ENCODE measurements at places on chromosomes 7 and 10.
A peak's percentile ranks its signal among the peaks of the same experiment; 100 is the strongest.

- no peak for DNase-seq
Measured at GRCh38 chr7:130113887-130114286, 43.6 kb downstream of the KLHDC10 start.

- DNase-seq, result no peak
Measured at GRCh38 chr10:66259836-66260235, 666.0 kb upstream of the LRRTM3 start.

GRCh38 chr7:139691253-139691781 is 86.5 kb downstream of the HIPK2 start:
- DNase-seq, result no peak

DNA sequence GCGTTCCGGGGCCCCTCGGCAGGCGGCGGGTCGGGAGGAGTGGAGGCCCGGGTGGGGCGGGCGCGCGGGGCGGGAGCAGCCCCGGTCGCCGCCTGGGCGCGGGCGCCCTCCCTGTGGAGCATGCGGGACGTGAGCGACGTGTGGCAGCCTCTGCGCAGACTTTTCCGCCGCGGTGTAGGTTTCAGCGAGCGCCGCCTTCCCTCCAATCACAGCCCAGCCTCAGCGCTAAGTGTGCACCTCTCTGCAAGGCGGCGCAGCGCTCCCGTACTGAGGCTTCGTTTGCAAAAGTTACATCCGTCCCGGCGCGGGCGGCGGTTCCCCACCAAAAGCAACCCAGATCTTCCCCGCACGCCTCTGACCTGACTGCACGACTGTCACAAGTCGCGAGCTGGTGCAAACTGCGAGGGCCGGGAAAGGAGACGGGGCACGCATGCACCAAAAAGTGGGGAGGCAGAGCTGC is 1.2 kb upstream of the PFKFB3 start:
- no peak for DNase-seq

- DNase-seq, result no peak
Measured at GRCh38 chr10:102555781-102556328, 52.1 kb downstream of the SUFU start.

GRCh38 chr7:99642027-99642426 is 25.3 kb downstream of the ZSCAN25 start:
- no peak for DNase-seq

DNA sequence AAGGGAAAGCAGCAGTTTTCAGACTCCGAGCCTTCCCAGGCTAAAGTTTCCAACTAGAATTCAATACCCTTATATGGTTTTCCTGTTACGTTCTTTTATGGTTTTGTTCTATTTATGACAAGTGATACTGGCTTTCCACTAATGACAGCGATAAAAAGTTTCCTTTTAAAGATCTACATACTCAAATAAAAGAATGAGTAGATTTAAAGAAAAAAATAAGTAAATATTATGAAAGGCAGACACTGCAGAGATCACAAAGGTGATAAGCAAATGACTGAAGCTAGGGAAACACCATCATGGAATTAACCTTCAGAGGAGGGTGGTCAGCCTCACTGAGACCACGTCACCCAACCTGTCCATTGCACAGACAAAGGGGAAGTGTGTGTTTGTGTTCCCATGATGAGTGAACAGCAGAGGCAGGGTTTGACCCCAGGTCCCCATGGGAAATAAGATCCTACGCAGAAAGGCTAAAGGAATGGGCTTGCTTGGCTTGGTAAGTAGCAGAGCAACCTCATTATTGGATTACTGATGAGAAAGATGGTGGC is 4.0 kb downstream of the VSIR start:
- no peak for DNase-seq

DNA sequence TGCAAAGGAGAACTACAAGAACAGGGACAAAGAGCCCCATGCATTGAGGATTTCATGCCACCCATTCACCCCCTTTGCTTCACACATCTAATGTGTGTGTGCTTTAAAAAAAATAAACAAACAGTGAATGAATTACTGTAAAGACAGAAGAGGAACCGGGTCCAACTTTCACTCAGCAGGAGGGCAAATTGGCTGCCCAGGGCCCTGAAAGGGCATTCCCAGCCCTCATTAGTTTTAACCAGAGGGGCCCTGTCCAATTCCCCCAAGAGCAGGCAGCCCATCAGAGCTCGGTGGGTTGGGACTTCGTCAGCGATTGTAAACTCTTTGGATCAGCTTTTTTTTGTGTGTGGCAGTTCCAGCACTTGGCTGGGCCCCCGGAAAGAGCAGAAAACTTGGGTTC is 73.6 kb upstream of the PDZD8 start:
- no peak for DNase-seq

GRCh38 chr10:24242562-24242961 is 33.6 kb downstream of the KIAA1217 start:
- no peak for DNase-seq

- no peak for DNase-seq
Measured at GRCh38 chr7:121954803-121955202, 81.8 kb downstream of the PTPRZ1 start.

DNA sequence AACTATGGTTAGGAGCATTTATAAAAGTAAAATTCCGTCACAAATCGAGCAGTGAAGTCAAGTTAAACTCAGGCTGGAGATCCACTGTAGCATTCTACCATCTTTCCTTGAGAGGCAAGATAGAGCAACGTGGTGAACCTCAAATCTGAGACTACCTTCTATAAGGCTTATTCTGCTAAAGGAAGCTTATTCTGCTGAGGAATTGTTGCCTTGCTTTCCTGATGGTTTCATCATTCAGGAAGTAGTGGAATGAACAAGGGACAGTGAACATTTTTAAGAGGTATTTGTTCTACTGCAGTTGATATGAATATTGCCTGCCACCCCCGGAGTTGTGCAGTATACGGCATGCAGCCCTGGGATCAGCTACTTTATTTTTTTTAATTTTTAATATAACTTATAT is 170.8 kb downstream of the VPS50 start:
- no peak for DNase-seq

DNA sequence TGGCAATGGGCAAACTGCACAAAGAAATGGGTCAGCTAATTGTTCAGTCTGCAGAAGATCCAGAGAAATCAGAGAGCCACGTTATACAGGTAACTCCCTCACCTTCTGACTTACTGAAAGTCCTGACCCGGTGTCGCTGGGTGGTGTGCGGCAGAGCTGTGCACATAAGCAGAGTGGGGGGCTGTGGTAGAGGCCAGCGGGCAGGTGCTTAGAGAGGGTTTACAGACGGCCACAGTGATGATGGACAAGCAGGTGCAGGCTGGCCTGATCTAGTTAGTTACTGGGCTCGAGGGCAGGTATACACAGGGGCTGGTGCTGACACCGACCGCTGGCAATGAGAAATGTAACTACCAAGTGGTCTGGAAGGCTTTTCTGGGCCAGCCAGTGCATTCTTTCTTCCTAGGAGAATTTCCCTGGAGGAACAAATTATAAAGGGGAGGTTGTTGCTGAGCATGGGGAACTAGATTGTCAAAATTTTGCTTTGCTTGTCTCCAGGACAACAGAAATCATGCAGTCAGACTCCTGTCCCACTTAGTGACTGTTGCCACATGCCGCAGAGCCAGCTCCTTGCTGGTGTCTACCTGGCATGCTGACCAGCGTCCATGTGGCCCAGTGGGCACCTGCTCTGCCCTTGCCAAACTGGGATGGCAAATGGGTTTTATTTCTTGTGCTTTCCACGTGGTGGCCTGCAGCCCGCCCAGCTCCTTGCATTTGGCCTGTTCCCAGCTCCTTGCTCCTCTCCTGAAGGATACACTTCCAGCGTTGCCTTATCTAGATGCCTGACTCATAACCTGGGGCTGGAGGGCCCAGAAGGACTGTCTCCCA is 28.8 kb downstream of the DENND10 start:
- DNase-seq, result no peak

DNA sequence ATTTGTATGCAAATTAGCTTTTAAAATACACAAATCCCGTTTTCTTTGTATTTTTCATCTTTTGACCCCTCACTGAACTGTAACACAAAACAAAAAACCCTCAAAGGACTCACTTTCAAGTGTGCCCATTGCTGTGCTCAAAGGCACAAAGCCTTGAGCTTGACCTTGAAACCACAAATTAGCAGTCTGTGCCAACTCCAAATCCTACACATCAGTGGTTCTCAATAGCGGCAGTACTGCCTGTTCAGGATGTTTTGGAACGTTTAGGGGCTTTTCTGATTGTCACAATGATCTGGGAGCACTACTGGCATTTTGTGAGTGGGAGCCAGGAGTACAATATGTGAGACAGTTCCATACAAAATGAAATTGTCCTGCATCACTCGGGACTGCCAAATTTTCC is 55.5 kb downstream of the KDM7A start:
- no peak for DNase-seq

DNA sequence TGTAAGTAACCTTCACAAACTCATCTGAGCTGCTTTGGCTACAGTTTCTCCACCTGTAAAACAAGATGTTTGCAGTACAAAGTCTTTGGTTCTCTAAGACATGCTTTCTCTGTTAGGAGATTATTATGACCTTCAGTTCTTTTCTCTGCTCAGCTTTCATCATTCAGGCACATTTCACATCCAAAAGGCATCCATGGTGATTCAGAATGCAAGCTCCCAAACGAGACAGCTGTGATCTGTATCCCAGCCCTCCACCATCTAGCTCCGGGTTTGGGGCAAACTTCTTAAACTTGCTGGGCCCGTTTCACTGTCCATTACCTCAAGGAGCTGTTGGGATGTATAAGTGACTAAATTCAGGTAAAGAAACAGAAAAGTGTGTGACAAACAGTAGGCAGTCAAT is 95.8 kb upstream of the COL1A2 start:
- DNase-seq, result no peak

DNA sequence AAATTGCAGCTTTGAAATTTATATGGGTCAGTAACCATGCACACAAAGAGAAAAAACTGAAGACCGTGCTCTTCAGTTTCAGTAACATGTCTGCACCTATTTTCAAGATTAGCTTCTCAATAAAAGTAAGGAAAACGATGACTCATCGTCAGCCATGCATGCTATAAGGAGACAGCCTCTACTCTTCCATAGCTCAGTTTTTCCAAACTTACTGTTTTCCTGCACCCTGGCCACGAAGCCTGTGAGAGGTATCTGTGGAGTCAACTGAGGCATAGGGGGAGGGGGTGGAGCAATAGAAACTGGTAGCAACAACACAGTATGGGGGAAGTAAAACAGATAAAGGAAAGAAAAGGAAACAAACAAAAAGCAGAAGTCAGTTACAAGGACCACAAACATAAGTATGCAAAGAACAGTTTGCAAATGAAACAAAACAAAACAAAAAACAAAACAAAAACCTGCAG is 58.0 kb downstream of the PDSS1 start:
- no peak for DNase-seq

- peak; percentile 15 for DNase-seq
Measured at GRCh38 chr10:7260412-7260900, 150.4 kb downstream of the SFMBT2 start.

Data from AG09319 (cell line).